Chondrocyte (in vitro differentiated cells): ENCODE measurements at places on chromosomes 1 and 21.

DNA sequence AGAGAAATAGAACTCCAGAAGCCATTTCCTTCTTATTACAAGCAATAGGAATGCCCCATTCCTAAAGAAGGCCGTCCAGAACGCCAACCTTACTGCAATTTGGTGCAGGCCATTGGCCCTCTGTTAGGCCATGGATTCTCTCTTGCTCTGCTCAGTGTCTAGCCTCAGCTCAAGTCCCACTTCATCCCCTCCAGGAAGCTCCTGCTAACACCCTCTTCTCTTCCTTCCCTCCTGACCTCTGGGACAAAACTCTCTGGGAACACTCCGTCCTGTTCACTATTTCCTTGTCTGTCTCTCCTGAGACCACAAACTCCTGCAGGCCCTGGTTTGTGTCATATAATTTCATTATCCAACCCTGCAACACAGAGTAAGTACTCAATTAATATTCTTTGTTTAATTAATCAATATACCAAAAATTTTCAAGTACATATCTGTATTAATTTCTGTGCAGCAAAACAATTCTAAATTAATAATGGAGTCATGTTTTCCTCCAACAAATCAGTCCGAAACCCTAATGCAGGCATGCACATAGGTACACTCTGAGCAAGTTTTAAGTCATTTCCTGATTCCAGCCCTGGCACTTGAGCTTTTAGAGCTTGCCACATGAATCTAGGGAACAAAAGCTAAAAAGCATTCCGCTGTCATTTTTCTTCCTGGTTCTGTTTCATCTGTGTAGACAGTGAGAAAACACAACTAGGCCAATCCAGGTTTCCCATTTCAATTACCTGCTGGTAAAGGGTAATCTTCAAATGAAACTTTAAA is 245.3 kb downstream of the SETD4 start:
- peaks cover 4% of the 10 kb centered on the region for H3K36me3 ChIP-seq
- H3K4me1 ChIP-seq = peaks cover 4% of the 10 kb centered on the region
- no peaks in the 10 kb centered on the region for H3K27me3 ChIP-seq

DNA sequence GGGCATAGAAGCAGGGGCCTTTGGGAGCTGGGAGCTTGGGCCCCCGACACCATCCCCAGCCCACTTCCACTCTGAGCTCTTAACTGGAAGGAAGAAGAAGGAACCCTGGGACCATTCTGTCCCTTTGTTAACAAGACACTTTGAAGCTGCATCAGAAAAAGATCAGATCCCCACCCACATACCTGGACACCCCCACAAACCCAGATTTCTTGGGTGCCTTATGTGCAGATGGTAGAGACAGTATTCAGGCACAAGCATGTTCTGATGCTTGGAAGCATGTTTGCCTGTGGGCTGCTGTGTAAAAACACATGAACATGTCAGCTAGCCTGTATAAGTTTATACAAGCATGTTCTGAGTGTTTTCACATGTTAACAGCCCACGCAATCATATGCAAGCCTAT is 3.7 kb downstream of the DLGAP3 start:
- H3K27me3 ChIP-seq = peaks cover 65% of the 10 kb centered on the region
- no peak for DNase-seq
- H3K36me3 ChIP-seq = peaks cover 3% of the 10 kb centered on the region
- peaks cover 9% of the 10 kb centered on the region for H3K4me1 ChIP-seq

DNA sequence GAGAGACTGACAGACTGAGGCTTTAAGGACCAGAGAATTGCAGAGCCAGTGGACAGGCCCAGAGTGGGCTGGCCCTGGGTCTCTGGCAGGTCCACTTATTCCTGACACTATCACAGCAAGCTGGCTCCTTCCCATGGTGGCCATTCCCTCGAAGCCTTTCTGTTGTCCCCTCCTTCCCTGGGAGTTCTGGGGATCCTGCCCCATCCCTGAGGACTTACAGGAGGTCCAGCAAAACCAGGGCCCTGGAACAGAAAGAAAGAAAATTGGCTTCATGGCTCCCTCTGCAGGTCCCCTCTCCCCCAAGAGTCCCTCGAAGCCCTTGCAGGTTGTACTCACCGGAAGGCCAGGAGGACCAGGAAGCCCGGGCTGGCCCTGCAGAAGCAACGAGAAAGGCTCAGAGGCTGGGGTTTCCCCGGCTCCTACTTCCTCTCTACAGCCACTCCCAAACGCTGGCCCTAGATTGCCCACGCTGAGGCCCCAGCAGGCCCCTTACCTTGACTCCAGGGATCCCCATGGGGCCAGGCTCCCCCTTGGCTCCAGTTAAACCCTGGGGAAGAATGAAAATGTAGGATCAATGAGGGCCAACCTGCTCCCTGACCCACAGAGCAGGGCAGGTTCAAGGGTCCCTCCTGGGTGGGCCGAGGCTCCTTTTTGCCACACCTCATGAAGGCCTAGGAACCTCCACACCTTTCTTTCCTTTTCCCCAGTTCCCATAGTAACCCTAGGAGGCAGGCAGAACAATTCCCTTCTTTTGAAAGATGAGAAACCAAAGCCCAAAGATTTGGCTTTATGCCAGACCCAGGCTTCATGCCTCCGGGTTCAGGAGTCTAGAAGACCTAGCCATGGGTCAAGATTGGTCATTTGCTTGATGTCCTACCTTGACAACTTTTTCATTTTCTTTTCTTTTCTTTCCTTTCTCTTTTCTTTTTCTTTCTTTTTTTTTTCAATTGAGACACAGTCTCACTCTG is 4.6 kb downstream of the COL9A2 start:
- H3K36me3 ChIP-seq = no peaks in the 10 kb centered on the region
- H3K27me3 ChIP-seq = peaks cover 2% of the 10 kb centered on the region
- no peak overlapping the region for H3K27ac ChIP-seq
- no peak for DNase-seq
- peaks cover 23% of the 10 kb centered on the region for H3K4me1 ChIP-seq
- no peak overlapping the region for H3K4me3 ChIP-seq

- H3K27ac ChIP-seq = no peak overlapping the region
- no peaks in the 10 kb centered on the region for H3K4me1 ChIP-seq
- no peaks in the 10 kb centered on the region for H3K36me3 ChIP-seq
- DNase-seq = no peak
- H3K4me3 ChIP-seq = no peak overlapping the region
- peaks cover 19% of the 10 kb centered on the region for H3K27me3 ChIP-seq
These were observed 37.3 kb downstream of the COL24A1 start for GRCh38 chr1:86119214-86119764.

DNA sequence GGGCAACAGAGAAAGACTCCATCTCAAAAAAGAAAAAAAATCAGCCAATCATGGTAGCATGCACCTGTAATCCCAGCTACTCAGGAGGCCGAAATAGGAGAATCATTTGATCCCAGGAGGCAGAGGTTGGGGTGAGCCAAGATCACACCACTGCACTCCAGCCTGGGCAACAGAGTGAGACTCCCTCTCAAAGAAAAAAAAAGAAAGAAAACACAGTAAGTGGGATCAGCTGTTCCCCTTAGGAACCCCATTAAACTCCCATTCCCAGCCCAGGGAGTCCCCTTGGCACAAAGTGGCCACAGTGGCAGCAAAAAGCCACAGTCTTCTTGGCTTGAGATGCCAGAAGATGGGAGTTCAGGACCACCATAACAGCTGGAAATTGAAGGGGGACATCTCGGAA is 9.1 kb downstream of the TMEM50B start:
- H3K4me1 ChIP-seq = no peaks in the 10 kb centered on the region
- H3K4me3 ChIP-seq = no peak overlapping the region
- H3K27me3 ChIP-seq = no peaks in the 10 kb centered on the region
- no peak overlapping the region for H3K27ac ChIP-seq

DNA sequence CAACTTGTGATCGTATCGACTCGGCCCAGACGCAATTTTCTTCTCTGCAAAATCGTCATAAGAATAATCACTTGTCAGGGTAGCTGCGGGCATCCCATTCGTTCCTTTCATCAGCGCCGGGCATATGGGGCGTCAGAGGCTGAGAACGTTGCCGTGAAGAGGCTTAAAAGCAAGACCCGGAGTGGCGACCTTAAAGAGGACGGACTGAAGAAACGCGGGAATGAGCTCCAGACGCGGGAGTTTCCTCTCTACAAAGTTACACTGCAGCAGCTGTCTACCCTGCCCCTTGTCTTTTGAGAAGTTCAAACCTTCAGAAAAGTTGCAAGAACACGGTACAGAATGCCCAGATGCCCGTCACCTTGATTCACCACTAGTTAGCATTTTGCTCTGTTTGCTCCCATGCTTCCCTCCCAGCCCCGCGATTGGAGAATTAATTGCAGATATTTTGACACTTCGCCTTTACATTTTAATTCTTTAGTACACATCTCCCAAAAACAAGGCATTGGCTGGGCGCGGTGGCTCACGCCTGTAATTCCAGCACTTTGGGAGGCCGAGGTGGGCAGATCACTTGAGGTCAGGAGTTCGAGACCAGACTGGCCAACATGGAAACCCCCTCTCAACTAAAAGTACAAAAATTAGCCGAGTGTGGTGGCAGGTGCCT is 967 bp downstream of the CENPS start:
- H3K27ac ChIP-seq = peak overlapping the region; percentile 68
- peak overlapping the region; percentile 88 for H3K4me3 ChIP-seq
- no peaks in the 10 kb centered on the region for H3K36me3 ChIP-seq
- peaks cover 17% of the 10 kb centered on the region for H3K4me1 ChIP-seq

- no peaks in the 10 kb centered on the region for H3K4me1 ChIP-seq
- H3K27ac ChIP-seq = no peak overlapping the region
- H3K36me3 ChIP-seq = no peaks in the 10 kb centered on the region
- no peaks in the 10 kb centered on the region for H3K27me3 ChIP-seq
- no peak overlapping the region for H3K4me3 ChIP-seq
These were observed 231.5 kb downstream of the KCNT2 start for GRCh38 chr1:196376630-196377328.

DNA sequence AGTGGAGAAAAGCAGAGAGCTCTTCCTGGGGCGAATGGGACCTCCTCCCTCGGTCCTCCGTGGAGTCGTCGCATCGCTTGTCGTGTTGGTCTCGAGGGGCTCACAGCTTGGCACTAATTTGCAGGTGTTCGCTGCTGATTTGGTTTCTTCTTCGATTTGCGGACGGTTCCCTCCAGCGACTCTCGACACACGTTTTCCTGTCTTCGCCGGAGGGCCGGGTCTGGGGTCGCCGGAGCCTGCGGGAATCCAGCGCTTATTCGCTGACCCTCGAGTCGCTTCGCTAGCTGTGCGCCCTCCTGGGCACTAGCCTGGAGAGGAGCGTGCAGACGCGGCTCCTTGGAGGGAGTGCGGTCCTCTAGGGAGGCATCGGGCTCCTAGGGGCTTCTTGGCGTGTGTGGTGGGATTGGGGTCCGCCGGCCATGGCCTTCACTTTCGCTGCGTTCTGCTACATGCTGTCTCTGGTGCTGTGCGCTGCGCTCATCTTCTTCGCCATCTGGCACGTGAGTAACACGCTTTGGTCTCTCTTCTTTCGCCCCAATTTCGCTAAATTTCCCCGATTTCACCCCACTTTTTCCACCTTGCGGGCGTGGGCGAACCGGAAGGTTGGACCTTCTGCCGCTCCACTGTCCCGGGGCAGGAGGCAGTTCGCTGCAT is 766 bp downstream of the CNIH3 start:
- peak overlapping the region; percentile 67 for H3K4me3 ChIP-seq
- H3K27me3 ChIP-seq = peaks cover 49% of the 10 kb centered on the region
- no peak overlapping the region for H3K27ac ChIP-seq
- H3K4me1 ChIP-seq = peaks cover 18% of the 10 kb centered on the region

- H3K4me1 ChIP-seq = peaks cover 11% of the 10 kb centered on the region
- DNase-seq = no peak
- no peaks in the 10 kb centered on the region for H3K27me3 ChIP-seq
- no peak overlapping the region for H3K27ac ChIP-seq
These were observed 5.5 kb downstream of the ETNK2 start for GRCh38 chr1:204146309-204146708.

- no peak overlapping the region for H3K4me3 ChIP-seq
- H3K4me1 ChIP-seq = no peaks in the 10 kb centered on the region
- no peaks in the 10 kb centered on the region for H3K27me3 ChIP-seq
These were observed 18.3 kb downstream of the RCSD1 start for GRCh38 chr1:167648252-167648849.

DNA sequence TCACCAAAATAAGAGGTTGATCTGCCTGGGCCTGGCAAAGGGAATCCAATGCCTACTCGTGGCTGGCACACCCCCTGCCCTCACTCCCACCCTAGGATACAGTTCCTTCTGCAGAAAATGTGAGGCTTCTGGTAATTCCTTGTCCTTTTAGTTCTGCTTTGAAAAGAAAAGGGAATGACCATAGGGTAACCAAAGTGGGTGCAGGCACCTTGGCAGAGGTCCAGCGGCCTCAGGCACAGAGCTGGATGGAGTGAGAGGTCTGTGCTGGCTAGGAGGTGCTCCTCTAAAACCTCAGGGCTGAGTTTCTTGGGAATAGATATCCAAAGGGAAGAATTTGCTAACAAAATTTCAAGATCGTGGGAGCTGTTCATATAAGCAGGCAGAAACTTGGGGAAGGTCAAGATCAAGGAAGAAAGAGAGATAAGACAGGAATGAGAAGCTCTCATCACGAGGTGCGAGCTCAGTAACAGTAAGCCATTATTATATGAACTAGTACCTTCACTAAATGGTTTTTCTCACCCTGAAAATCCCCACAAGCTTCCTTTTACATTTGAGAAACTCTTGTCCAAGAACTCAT is 293.1 kb upstream of the LYPLAL1 start:
- no peaks in the 10 kb centered on the region for H3K36me3 ChIP-seq
- no peak overlapping the region for H3K4me3 ChIP-seq
- DNase-seq = no peak

- H3K27ac ChIP-seq = no peak overlapping the region
- H3K36me3 ChIP-seq = no peaks in the 10 kb centered on the region
- H3K27me3 ChIP-seq = no peaks in the 10 kb centered on the region
- H3K4me3 ChIP-seq = no peak overlapping the region
- no peak for DNase-seq
These were observed 9.7 kb downstream of the ADGRL4 start for GRCh38 chr1:78996791-78997190.

GRCh38 chr1:19846338-19846737 is 31.3 kb upstream of the RNF186 start:
- DNase-seq = no peak
- H3K27me3 ChIP-seq = peaks cover 2% of the 10 kb centered on the region
- H3K36me3 ChIP-seq = no peaks in the 10 kb centered on the region
- H3K4me3 ChIP-seq = no peak overlapping the region
- no peak overlapping the region for H3K27ac ChIP-seq
- H3K4me1 ChIP-seq = peaks cover 4% of the 10 kb centered on the region

GRCh38 chr1:17333081-17333480 is 25.1 kb downstream of the PADI4 start:
- no peak overlapping the region for H3K4me3 ChIP-seq
- H3K27me3 ChIP-seq = peaks cover 3% of the 10 kb centered on the region
- H3K36me3 ChIP-seq = no peaks in the 10 kb centered on the region
- no peaks in the 10 kb centered on the region for H3K4me1 ChIP-seq
